ENCODE measurements at places on chromosomes 3 and 15.

DNA sequence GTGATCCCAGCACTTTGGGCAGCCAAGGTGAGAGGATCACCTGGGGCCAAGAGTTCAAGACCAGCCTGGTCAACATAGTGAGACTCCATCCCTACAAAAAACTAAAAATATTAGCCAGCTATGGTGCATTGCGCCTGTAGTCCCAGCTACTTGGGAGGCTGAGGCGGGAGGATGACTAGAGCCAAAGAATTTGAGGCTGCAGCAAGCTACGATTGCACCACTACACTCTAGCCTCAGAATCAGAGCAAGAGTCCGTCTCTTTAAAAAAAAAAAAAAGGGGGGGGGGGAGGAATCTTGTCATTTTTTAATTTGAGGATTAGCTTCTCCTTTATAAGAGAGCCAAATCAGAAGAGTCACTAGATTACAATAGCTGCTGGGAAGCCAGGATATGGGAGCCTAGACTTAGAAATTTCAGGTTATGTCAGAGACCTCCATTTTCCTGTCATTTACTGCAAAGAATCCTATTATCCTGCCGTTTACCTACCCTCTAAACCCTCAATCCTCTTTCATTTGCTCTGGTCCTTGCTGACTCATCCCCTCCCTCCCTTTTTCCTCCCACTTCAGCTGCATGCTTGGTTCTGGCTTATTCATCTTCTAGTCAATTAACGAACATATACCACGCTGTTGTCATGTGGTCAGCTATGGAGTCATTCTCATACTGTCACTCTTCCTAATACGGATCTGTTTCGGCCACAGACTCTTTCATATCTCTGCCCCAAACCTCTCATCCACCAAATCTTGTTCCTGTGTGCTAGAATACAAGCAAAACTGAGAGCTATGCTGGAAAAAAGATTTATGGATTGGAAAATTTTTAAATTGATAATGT, 83.8 kb upstream of the PPIB start:
- DNase-seq: peak; percentile 86

DNA sequence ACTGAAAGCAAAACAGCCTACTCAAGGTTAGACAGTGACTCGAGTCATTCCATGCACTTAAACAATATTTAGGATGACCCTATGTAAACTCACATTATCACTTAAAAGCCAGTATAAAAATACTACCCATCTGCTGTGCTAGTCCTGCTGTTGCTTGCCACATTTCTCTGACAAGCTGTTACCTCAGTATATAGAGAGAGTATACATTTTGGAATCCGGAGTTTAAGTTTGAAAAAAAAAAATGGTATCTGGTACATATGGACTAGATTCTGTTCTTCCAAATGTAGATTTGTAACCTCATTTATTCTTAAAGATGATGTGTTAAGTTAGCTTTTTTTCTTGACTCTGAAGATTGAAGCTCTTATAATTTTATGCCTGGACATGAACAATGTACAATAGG, 503.8 kb upstream of the TPRG1 start:
- no peak for DNase-seq

DNA sequence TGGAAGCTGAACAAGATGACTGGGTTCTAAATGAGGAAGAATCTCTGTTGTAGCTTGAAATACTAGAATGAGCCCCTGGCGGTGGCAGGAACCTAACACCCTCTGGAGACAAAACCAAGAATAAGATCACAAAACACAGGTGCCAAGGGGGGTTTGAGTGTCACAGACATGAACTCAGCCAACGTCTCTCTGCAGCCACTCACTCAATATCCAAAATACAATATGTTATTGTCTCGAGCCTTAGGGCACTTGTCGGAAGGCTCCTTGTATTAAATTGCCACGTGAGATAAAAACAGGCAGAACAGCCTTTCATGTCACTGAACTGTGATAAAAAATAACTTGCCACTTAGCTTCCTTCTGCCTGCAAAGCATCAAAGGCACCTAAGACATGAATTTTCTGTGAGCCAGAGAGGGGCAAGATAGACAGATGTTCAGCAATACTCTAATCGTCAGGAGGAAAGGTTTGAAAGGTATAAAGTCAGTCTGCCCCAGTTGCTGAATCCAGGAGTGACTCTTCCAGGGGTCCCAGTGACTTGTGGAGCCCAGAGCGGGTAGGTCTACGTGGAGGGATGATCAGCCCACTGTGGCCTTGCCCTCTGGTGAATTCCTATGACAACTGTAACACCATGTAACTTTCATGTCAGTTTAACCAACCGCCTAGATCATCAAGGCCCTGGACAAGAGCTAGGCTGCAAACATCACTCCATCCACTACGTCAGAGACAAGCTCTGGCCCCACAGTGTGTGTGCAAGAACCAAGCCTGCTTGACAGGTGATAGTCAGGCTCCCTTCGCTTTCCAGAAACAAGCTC, 165.2 kb downstream of the OSBPL10 start:
- no peak for DNase-seq

DNA sequence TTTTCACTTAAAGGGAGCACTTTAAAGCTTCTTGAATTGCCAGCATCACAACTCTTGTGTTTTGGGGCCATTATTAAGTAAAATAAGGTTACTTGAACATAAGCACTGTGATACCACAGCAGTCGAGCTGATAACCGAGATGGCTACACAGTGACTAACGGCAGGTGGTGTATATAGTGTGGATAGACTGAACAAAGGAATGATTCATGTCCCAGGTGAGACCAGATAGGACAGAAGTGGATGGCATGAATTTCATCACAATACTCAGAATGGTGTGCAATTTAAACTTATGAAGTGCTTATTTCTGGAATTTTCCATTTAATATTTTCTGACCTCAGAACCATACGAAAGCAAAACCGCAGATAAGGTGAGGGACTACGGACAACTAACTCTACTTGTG, 40.2 kb downstream of the PBRM1 start:
- no peak for DNase-seq
